Muscle of leg (tissue), 16 donors: ENCODE measurements at places on chromosomes 4 and X. TPM values are rescaled to one million over a fixed set of nuclear protein-coding genes. Genes with fewer than 3 reads are reported as not detected.

WDR13 gene
- 99.1 TPM for total RNA-seq

PTCHD1 gene
- total RNA-seq, result 0.53 TPM

FREM3 gene
- 0.13 TPM for total RNA-seq

ASB12 gene
- total RNA-seq, result 9.5 TPM

CXCL1 gene
- 0.13 TPM for total RNA-seq

THAP9 gene
- total RNA-seq, result 12.8 TPM

ESX1 gene
- total RNA-seq, result not detected

DNA sequence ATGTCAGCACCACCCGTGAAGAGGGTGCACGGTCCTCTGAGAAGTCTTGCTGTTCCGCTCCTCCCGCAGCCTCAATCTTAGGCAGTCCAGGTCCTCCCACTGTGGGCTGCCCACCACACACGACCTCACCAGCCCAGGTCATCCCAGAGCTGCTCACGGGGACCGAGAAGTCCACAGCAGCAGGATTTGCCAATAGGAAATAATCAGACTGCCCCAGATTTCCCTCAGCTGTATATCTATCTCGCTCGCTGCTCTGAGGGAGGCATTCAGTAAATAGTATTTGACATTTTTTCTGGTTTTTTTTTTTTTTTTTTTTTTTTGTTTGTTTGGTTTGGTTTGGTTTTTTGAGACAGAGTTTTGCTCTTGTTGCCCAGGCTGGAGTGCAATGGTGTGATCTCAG is 83.8 kb downstream of the STOX2 start:
- H3K4me3 ChIP-seq, result no peak overlapping the region
- DNase-seq, result no peak
- H3K36me3 ChIP-seq, result no peaks in the 10 kb centered on the region
- H3K27ac ChIP-seq, result peak overlapping the region; percentile 83
- no peaks in the 10 kb centered on the region for H3K27me3 ChIP-seq

DNA sequence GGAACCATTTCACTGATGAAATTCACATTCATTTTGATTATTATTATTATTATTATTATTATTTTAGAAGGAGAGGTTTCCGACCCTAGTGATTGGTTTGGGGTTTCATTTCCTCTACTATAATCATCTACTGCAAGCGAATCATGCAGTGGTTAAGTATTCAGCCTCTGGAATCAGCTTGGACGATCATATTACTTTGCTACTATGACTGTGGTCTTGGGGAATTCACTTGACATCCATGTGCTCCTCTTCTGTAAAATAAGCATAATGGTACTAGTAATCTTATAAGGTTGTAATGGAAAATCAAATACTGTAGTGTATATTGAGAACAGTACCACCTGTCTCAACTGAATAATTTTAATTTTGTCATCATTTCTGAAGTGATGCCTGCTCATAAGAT is 132.1 kb upstream of the SLC4A4 start:
- no peak overlapping the region for H3K27ac ChIP-seq
- no peak for DNase-seq
- H3K4me3 ChIP-seq, result no peak overlapping the region
- no peaks in the 10 kb centered on the region for H3K27me3 ChIP-seq
- H3K4me1 ChIP-seq, result no peaks in the 10 kb centered on the region

DNA sequence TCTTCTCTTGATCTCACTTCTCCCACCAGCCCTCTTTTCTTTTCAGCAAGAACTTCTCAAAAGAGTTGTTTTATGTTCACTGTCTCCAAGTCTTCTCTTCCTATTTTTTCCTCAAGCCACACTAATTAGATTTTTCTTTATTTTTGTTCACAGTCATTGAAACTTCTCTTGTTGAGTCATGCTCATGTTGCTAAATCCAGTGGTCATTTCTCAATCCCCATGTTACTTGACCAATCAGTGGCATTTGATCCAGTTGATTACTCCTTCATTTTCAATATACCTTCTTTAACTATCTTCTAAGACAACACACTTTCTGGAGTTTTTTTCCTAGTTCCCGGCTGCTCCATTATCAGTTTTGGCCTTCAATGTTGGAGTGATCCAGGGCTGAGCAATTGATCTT is 103.1 kb upstream of the LSM6 start:
- DNase-seq, result no peak
- no peak overlapping the region for H3K27ac ChIP-seq
- H3K4me1 ChIP-seq, result no peaks in the 10 kb centered on the region
- H3K4me3 ChIP-seq, result no peak overlapping the region
- no peaks in the 10 kb centered on the region for H3K36me3 ChIP-seq
- H3K27me3 ChIP-seq, result no peaks in the 10 kb centered on the region

- no peak overlapping the region for H3K27ac ChIP-seq
- H3K36me3 ChIP-seq, result no peaks in the 10 kb centered on the region
These were observed 130.2 kb downstream of the AMELX start for GRCh38 chrX:11423362-11423818.

GRCh38 chr4:14701896-14702295 is 300.4 kb upstream of the CPEB2 start:
- H3K27me3 ChIP-seq, result no peaks in the 10 kb centered on the region
- no peak for DNase-seq
- H3K27ac ChIP-seq, result no peak overlapping the region
- no peak overlapping the region for H3K4me3 ChIP-seq
- H3K36me3 ChIP-seq, result no peaks in the 10 kb centered on the region

- H3K27ac ChIP-seq, result peak overlapping the region; percentile 57
- DNase-seq, result peak; percentile 55
- H3K4me3 ChIP-seq, result no peak overlapping the region
- H3K27me3 ChIP-seq, result no peaks in the 10 kb centered on the region
These were observed 200.3 kb downstream of the PDGFC start for GRCh38 chr4:156771171-156771837.

- H3K4me1 ChIP-seq, result no peaks in the 10 kb centered on the region
- no peak for DNase-seq
- no peak overlapping the region for H3K27ac ChIP-seq
- H3K36me3 ChIP-seq, result no peaks in the 10 kb centered on the region
- no peak overlapping the region for H3K4me3 ChIP-seq
- H3K27me3 ChIP-seq, result peaks cover 13% of the 10 kb centered on the region
These were observed 17.8 kb upstream of the KLHL34 start for GRCh38 chrX:21675931-21676330.

DNA sequence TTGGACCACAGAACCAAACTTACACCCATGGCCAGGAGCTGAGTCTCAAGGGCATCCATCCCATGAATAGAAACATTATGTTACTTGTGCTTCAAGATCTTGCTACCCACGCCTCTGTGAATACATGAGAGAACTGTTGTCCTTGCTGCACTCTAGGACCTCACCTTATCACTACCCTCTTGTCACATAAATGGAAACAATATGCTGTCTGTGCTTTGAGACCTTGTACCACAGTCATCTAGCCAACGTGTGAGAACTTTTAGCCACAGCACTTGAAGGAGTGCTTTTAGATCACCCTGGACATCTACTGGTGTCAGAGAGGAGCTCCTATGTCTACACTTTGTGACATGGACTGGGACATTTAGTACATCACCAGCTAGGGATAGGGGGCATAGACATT is 30.7 kb upstream of the HUWE1 start:
- no peaks in the 10 kb centered on the region for H3K4me1 ChIP-seq
- DNase-seq, result no peak
- no peak overlapping the region for H3K27ac ChIP-seq
- H3K36me3 ChIP-seq, result no peaks in the 10 kb centered on the region
- no peak overlapping the region for H3K4me3 ChIP-seq

DNA sequence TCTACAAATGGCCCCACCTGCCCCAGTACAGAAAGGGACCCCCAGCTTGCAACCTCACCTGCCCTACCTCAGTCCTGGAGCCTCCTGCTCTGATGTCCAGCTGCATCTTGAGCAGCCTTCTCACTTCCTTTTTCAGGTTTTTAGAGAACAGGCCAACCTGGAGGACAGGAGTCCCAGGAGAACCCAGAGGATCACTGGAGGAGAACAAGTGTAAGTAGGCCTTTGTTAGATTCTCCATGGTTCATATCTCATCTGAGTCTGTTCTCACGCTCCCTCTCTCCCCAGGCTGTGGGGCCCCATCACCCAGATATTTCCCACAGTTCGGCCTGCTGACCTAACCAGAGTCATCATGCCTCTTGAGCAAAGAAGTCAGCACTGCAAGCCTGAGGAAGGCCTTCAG is 3.6 kb downstream of the MAGEA11 start:
- H3K36me3 ChIP-seq, result no peaks in the 10 kb centered on the region
- H3K4me3 ChIP-seq, result no peak overlapping the region
- H3K27me3 ChIP-seq, result peaks cover 10% of the 10 kb centered on the region
- H3K4me1 ChIP-seq, result no peaks in the 10 kb centered on the region
- no peak overlapping the region for H3K27ac ChIP-seq

DNA sequence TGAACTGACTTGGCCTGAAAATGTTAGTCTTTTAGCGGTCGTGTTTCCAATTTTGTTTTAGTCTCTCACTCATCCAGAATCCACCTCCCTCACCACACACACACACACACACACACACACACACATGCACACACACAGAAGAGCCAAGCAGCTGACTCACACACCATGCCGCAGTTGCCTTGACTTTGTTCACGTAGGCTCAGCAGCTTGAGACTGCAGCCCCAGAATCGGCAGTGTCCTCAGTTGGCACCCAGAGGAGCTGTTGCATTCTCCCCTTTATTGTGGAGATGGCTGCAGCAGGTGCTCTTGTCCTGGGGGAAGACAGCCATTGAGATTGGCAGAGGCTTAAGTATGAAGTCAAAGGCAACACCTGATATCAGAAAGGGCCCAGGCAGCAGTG is 20.9 kb upstream of the XPNPEP2 start:
- peak; percentile 75 for DNase-seq
- no peak overlapping the region for H3K27ac ChIP-seq
- H3K4me3 ChIP-seq, result no peak overlapping the region
- H3K36me3 ChIP-seq, result no peaks in the 10 kb centered on the region

DNA sequence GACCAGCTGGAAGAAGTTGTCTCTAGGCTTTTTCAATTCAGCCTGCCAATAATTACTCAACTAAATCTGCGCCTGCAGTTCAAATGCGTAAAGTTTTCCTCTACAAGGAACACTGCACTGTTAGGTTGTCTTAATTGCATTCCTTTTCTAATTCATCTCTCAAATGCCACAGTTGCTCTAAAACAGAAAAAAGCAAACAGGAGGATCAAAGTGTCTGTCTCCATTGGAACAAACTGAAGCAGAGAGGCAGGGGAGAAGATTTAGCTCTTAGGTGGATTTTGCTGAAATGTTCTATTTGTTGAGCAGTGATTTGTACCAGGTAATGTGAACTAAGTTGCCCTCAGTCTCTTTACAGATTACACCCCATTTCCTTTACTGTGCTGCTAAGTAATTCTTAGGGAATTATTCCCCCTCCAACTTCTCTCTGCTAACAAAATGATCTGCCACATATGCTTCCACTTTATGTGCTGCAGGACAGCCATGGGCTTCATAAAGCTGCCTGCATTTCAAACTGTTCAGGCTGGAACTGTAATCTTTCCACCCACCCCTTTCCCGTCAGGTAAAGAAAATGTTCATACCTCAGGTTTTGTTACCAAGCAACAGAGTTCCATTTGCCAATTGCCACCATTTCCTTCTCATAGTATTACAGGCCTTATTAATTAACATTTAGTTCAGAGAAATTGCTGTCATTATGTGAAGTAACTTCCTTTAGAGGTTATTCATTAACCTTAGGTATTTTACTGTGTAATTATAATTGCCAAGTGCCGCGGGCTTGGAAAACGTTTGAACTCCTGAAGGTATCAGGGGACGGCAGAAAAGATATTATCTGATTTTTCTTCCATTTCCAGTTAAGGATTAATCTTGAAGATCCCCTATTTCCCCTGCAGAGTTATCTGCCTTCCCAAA is 149.3 kb downstream of the SPRY1 start:
- peaks cover 2% of the 10 kb centered on the region for H3K27me3 ChIP-seq
- H3K4me3 ChIP-seq, result no peak overlapping the region
- DNase-seq, result peak; percentile 88
- no peaks in the 10 kb centered on the region for H3K36me3 ChIP-seq

GRCh38 chr4:39521253-39521919 is 5.9 kb downstream of the UGDH start:
- peaks cover 11% of the 10 kb centered on the region for H3K36me3 ChIP-seq
- H3K4me3 ChIP-seq, result no peak overlapping the region
- peaks cover 3% of the 10 kb centered on the region for H3K4me1 ChIP-seq
- no peaks in the 10 kb centered on the region for H3K27me3 ChIP-seq
- DNase-seq, result peak; percentile 87
- peak overlapping the region; percentile 76 for H3K27ac ChIP-seq

GRCh38 chr4:139761461-139761860 is 95.8 kb downstream of the MGST2 start:
- no peaks in the 10 kb centered on the region for H3K27me3 ChIP-seq
- no peaks in the 10 kb centered on the region for H3K36me3 ChIP-seq
- peaks cover 42% of the 10 kb centered on the region for H3K4me1 ChIP-seq
- H3K27ac ChIP-seq, result no peak overlapping the region
- H3K4me3 ChIP-seq, result no peak overlapping the region

DNA sequence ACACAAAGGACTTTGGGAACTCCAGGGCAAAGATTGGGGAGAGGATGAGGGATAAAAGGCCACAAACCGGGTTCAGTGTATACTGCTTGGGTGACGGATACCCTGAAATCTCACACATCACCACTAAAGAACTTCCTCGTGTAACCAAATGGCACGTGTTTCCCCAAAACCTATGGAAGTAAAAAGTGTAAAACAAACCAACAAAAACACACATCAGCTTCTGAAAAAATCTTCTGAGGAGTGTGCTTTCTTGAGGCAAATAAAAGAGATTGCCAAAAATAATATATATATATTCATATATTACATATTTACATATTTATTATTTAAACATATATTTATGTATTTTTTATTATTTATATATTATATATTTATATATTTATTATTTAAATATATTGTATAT is 3.9 kb downstream of the P2RY8 start:
- H3K36me3 ChIP-seq, result no peaks in the 10 kb centered on the region
- H3K27ac ChIP-seq, result no peak overlapping the region
- no peaks in the 10 kb centered on the region for H3K4me1 ChIP-seq
- DNase-seq, result no peak
- no peak overlapping the region for H3K4me3 ChIP-seq

DNA sequence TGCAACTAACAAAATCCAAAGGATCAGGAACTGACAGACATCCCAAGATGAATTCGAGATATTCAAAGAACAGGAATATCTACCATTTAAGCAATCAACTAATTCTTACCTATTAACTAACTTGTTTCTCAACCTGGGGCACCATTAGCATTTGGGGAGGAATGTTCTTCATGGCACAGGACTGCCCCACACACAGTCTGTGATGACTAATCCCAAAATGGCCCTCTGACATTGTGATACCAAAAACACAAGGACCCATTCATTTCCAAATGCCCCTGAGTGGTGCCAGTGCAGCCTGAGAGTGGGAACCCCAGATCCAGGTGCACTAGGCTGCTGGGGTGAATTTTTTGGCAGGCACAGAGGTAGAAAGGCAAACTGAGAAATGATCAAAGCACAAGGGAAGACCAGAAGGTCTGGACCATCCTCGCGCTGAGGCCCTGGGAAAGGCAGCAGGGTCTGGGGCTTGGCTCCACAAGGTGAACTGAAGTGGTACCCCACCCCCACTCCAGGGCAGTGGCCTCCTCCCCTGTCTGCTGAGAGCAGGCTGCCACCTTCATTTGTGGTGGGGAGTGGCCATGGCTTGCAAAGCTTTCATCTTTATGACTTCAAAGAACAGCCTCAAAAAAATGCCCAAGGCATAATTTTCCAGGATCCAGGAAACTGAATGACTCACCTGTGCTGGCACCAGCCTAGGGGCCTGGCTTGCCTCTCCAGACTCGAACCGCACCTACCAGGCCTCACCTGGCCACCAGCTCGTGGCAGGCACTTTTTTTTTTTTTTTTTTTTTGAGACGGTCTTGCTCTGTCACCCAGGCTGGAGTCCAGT is 122.4 kb downstream of the BCOR start:
- peaks cover 32% of the 10 kb centered on the region for H3K27me3 ChIP-seq
- H3K4me1 ChIP-seq, result peaks cover 3% of the 10 kb centered on the region
- no peaks in the 10 kb centered on the region for H3K36me3 ChIP-seq
